Left cardiac atrium (tissue), 4 donors: ENCODE measurements at places on chromosomes 1 and 21. TPM values are rescaled to one million over a fixed set of nuclear protein-coding genes. Genes with fewer than 3 reads are reported as not detected.

- no peak for DNase-seq
These were observed 13.7 kb downstream of the PPP1R12B start for GRCh38 chr1:202362212-202362611.

GRCh38 chr1:51504806-51505525 is 14.1 kb downstream of the EPS15 start:
- DNase-seq: no peak

- no peak for DNase-seq
These were observed 6.3 kb downstream of the JMJD4 start for GRCh38 chr1:227728892-227729143.

Gene VCAM1
- total RNA-seq: 7.6 TPM

Gene CYP4A11
- total RNA-seq: not detected

GRCh38 chr1:228456252-228457016 is 30.7 kb upstream of the RNF187 start:
- DNase-seq: no peak

GRCh38 chr1:20182415-20182814 is 3.5 kb upstream of the UBXN10 start:
- DNase-seq: no peak

Gene PHTF1
- total RNA-seq: 8.3 TPM

- no peak for DNase-seq
These were observed 28.8 kb upstream of the SELE start for GRCh38 chr1:169762699-169763098.
